8988T (cell line): ENCODE measurements at places on chromosomes 16 and 17.

DNA sequence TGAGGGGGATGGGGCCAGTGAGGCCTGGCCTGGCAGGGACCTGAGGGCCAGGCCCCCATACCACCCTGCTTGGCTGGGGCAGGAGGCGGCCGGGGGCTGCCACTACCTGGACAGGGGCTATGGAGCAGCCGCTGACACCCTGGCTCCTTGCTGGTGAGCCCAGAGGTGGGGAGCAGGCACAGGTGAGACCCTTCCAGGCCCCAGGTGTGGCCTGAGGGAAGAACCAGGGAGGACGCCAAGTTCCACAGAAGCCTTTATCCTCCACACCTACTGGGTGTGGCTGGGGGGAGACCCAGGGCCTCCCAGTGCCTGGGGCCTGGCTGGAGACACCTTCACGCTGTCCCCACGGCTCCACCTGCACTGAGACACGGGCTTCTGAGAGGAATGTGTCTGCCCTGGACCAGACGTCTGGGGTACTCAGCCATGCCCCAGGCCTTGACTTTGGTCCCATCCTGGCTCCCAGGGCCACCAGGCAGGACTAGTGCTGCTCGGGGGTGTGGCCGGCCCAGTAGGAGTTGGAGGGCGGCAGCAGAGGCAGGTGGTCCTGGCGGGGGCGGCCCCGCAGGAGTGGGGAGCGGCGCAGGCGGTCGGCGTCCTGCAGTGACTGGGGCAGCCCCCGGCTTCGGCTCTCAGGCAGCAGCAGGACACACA is 4.7 kb downstream of the SLC22A31 start:
- DNase-seq = peak; percentile 46

DNA sequence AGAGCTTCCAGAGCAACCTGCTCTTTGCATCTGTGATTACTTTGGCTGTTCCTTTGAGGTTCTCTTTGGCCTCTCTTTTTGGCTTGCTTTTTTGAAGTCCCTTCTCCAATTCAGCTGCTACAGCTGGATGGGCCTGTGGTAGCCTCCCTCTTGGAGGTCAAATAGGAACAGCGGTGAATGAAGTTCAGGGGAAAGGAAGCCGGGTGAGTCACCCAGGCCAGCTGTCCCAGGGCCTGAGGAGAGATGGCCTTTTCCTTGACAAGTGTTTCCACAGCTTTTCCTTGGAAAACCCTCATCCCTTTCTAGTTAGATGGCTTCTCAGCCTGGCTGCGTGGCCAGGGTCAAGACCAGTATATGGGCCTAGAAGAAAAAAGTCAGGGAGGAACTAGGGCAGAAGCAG is 103.1 kb downstream of the STX8 start:
- no peak for DNase-seq

DNA sequence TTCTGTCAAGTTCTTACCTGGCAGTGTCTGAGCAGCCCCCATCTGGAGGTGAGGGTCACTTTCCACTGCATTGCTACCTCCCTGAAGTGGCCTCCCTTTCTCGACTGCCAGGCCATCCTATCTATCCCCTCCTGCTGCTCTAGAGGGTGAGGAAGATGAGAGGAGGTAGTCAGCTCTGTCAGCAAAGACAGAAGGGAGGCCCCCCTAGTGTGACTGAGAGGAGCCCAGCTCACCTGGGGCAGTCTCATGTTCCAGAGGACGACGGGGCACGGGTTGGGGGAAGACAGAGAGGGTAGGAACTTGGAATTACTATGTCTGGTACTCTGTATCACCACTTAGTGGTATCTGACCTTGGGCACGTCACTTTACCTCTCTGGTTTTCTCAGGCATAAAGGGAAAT is 22.0 kb downstream of the MYO19 start:
- no peak for DNase-seq

DNA sequence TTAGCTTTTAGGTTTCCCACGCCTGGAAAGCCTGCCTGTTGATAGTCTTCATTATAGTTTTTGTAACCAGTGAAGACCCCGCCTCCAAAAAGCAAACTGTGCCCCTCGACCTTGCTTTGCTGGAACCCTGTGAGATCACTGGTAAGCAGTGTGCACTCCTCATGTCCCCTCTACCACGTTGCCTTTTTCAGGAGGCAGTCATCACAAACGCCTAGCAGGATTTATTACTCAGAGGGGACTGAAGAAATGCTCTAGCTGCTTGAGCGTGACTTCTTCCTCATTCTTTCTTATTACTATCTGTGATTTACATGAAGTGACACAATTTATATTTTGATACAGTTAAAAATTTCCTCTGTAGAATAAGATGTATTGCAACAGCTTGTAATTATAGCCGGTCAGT is 6.5 kb upstream of the KRTAP3-1 start:
- DNase-seq = no peak

GRCh38 chr17:76594690-76595089 is 9.0 kb upstream of the ST6GALNAC2 start:
- no peak for DNase-seq

DNA sequence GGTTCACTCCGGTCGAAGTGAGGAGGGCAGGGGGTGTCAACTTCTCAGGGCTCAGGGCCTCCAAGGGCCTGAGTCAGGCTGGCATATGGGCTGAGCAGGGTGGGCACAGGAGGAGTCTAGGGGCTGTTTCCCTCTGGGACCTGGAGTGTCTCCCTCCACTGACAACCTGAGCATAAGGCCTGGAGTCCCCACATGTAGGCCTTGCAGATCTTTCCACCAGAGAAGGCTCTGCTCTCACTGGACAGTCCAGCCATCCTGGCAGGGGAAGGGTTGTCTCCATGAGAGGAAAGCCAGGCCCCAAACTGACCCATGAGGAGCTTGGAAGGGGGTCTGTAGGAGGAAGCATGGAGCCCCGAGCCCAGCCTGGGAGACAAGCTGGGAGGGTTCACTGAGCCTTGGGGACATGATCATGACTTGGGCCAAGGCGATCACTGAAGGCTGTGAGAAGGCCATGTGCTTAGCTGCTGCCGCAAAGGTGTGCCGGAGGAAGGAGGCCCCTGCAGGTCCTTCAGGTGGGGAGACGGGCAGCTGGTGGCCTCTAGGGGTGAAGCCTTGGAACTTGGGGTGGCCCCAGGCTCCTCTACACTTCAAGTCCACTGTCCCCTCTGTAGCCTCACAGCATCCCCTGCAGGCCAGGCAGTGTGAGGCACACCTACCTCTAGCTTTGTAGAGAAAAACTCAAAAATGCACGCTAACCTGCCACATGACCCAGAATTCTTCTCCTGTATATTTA is 9.9 kb downstream of the CMTM2 start:
- DNase-seq = no peak

DNA sequence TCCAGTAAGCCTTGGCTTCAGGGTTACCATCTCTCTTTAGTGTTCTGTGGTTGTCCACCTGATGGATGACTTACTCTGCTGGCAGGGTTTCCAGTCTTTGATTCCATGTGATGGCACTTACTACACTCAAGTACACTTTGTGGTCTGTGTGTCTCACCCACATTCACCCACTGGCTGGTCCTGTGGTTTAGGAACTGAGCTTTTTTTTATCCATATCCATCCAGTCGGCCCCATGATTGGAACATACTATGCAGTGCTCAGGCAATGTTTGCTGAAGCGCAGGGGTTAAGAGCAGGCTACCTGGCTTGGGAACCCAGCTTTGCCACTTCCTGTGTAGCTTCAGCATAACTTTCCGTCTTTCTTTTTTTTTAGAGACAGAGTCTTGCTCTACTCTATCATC is 2.8 kb upstream of the FUS start:
- DNase-seq = no peak

- DNase-seq = no peak
Observed at GRCh38 chr16:80407265-80407987, 133.4 kb upstream of the DYNLRB2 start.

- DNase-seq = no peak
Observed at GRCh38 chr17:9115214-9116191, 94.2 kb downstream of the NTN1 start.

DNA sequence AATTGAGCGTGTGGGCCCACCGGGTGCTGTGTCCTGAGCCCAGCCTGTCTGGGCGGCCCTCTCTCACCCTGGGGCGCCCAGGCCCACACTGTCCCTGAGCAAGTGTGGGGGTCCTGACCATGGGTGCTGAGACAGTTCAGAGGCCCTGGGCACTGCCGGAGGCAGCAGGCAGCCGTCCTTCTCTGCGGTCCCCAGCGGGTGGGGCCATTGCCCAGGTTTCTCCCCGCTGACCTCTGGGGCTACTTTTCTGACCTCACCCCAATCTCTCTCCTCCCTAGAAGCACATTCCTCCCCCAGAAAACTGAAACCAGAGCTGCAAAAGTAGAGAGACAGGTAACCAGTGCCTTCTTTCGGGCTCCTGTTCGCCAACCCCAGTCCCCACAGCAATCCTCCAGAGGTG is 36.0 kb upstream of the PVALEF start:
- DNase-seq = no peak

- no peak for DNase-seq
Observed at GRCh38 chr17:81601525-81602120, 35.3 kb downstream of the NPLOC4 start.

GRCh38 chr16:12120217-12120981 is 143.9 kb downstream of the SNX29 start:
- no peak for DNase-seq

- DNase-seq = no peak
Observed at GRCh38 chr17:17376362-17376761, 73.2 kb downstream of the NT5M start.

- no peak for DNase-seq
Observed at GRCh38 chr17:81491181-81491581, 21.4 kb downstream of the ACTG1 start.

GRCh38 chr16:60166-60565 is 6.5 kb downstream of the SNRNP25 start:
- no peak for DNase-seq

DNA sequence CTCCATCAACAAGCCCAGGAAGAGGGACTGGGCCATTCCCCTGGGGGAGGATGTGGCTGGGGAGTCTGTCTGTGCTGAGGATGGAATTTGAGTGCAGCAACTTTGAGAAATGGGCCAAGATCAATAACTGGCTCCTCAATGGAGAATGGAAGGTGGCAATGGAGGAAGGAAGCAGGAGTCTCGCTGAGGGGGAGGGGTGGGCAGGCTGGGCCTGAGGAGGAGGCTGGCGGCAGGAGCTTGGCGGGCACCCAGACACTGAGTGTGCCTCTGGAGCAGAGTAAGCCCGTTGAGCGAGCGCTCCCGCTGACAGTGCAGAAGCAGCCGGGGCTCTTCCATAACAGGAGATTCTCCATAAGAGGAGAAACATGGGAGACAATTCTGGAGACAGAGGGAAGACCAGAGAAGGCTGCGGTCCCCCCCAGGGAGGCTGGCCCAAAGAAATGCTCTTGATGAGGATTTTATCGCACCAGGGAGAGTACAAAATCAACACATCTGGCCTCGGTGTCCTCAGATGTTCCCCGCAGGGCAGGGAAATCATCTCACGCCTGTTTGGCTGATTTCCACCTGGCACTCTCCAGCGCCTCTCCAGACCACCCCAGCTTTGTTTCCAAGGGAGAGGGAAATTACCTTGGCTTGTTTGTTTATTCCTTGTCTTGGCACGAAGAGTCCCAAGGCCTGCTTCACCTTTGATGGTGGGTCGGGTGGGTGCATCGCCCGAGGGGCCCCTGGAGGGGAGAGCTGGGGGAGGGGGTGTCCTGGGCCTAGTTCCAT is 2.8 kb upstream of the MMP15 start:
- peak; percentile 37 for DNase-seq

GRCh38 chr17:47813512-47814031 is 8.0 kb downstream of the OSBPL7 start:
- DNase-seq = no peak

- no peak for DNase-seq
Observed at GRCh38 chr16:16102738-16103137, 120.6 kb downstream of the ABCC6 start.

DNA sequence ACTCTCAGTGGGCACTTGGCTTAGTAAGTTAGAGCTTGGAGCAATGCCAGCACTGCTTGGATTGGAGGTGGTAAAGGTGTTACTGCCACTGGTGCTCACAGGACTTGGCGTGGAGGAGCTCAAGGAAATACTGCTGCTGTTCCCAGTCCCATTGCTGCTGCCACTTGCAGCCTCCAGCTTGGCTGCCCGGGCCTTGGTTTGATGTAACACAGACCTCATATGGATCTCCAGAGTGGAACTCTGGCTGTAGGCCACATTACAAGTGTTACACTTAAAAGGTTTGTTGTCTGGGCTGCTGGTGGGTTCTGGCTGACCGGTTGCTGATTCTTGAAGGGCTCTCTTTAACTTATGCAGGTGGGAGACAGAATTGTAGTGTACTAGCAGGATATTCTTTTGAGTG is 250.3 kb downstream of the ZFHX3 start:
- DNase-seq = no peak

DNA sequence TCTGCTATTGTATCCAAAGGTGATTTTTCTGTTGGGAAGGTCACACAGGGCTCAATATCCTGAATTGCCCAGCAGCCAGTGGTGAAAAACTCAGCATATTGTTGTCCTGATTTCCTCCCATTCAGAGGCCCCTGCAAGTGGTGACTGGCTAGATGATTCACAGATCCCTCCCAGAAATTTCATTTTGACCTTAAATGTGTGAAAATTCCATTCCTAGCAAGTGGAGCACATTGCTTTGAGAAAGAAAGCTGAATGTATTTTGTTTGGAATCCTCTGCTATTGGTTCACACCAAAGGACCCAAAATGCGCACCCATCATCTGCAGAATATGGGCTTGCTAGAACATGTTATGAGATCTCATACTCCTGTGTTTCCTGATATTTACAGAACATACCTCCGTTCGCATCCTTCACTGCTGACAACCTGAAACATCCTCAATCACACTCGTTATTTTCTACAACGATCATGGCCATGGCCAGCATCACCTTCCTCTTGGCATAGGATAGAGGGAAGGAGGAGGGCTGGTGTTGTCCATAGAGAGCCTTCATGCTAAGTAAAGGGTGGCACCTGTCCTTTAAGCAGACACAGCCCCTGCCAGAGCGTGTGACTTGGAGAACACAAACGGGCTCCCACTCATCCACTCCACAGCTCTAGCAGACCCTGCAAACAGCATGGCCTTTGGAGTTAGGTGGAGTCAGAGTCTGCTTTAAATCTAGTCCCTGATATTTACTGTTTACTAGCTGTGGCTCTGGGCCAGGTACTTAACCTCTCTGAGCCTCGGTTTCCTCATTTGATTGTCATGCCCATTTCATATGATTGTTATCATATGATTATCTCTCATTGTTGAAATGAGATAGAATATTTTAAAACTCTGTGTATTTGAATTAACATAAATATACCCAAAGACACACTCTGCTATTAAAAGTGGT is 30.4 kb upstream of the NFAT5 start:
- DNase-seq = no peak

DNA sequence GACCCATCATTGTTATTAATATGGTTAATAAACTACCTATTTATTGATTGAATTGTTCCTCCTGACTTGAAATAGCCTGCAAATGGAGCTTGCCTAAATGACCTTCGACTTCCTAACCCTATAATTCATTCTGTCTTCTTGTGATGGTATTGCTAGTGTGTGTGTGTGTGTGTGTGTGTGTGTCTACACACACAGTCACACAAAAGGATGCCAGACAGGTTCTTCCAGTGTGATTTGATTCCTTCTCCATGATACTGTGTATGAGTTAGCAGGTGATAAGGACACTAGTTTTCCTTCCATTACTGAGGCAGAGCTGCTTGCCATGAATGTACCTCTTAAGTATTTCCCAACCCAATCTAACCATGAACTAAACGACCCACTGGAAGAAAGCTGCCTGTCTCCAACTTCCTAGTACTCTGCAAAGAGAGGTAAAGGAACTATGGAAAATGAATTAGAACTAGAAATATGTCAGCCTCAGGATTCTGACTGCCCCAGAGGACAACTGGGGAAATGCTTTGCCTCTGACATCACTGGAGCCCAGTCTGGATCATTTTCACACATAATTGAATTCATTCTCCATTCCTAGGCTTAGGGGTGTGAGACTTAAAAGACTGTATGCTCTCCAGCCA is 3.5 kb upstream of the CDC6 start:
- DNase-seq = no peak
